NCI-H1694 (cell line): ENCODE measurements at places on chromosomes 6 and 20.

GRCh38 chr20:4041748-4042411, 26.5 kb upstream of the RNF24 start:
- no peak for DNase-seq

DNA sequence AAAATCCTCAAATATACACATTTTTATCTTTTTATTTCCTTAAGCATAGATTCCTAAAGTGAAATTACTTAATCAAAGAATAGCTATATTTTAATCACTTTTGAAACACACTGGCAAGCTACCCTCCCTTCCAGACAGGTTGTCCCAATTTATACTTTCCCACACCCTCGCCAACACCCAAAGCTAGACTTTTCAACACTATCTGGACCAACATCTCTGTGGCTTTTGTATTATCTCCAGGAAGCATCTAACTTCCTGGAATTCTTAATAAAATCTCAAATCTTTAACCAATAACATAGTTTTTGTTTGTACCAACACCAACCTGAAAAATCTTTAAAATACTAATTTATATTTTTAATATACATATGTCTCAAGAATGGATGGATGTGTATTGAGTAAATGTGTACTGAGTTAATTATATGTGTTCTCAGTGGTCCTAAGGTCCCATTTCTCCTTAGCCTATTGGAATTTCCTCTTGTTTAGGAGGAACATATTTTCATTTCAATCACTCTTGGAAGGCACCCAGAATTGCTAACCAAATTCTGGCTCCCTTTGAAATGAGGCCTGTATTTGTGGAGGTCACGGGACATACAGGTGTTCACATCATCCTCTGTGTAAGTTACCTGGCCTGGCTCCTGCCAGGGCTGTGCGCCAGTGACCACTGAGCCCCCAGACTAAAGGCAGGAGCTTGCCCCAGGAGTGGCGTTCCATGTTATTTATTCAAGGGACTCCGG, 17.4 kb upstream of the GFOD1 start:
- no peak for DNase-seq

DNA sequence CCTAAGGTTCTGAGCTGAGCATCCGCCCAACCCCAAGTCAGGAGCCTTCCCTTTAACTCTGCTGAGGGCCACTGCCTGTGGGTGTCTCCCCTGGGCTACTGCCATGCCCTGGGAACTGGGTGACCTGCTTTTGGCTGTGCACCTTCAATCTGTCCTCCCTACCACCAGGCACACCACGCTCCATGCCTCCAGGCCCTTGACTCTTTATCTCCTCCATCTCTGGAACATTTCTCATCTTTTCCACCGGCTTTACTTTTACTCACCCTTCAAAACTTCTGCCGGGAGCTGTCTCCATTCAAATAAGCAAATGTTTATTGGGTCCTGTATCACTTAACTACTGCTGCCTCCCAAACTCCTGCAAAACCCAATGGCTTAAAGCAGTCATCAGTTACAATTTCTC, 83.3 kb upstream of the NHSL1 start:
- DNase-seq: no peak

GRCh38 chr6:135097172-135097571, 42.5 kb upstream of the HBS1L start:
- DNase-seq: no peak

- peak; percentile 30 for DNase-seq
Observed at GRCh38 chr6:117555882-117556498, 46.3 kb downstream of the GOPC start.

DNA sequence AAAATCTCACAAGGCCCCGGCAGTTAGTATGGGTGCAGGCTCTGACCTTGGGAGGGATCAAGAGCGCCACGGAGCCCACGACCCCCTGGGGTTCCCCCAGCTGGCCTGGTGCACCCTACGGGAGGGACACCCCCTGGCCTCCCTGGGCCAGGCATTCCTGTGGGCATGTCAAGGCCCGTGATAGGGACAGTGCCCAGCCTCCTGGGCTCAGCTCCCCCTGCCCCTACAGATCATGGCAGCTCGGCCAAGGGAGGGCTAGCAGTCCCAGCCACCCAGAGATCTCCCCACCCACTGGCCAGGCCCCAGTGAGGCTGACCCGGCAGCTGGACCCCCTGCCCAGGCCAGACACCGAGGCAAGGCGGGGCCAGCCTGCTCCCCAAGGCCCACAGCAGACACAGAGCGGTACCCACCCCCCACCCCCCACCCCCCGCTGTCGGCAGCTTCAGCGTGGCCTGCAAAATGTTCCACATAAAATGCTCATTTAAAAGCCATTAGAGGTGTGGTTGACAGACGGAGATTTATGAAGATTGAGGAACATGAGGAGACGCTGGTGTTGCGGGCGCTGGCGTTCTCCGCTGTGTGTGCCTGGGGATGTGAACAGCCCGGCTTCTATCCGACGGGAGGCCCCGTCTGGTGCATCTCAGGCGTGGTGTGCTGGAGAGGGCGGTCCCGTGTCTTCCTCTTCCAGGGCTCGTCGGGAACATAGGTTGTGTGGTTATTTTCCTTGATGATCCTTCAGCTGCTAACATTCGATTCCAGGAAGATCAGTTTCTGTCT, 188.5 kb downstream of the TAF4 start:
- no peak for DNase-seq

GRCh38 chr6:40369891-40370290, 217.3 kb downstream of the LRFN2 start:
- DNase-seq: no peak

DNA sequence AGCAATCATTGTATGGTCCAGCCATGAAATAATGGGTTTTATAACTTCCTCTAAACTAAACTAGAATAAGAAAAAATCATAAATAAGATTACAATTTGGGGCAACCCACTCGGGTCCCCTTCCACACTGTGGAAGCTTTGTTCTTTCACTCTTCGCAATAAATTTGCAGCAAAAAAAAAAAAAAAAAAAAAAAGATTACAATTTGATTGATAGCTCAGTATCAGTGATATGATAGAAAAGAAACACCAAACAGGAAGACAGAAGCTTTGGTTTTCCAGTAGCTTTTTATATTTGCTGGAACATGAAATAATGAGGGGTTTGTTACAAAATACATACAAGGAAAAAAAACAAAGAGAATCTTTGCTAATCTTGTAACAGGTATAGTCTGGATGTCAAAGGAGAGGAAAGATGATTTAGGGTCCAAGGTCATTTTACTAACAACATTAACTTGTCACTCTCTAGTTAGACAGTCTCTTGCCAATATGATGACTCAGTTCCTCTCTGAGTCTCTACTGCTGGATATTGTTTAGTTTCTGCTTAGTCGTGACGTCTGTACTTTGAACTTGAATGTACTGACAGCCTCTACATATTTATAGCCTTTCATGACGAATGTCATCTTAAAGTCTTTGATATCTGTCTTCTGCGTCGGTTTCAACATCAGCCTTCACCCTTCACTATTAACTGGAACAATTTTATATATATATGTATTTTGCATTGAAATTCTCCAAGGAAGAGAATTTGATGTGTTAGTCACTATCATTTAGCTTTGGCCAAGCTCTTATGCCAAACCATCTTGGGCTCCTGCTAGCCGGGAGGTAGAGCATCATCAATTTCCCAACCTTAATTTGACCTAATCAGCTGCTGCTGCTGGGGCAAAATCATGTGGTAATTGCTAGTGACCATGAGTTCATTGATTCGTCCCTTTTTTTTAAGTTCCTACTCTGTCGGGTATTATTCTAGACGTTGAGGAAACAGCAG, 213.1 kb upstream of the STXBP5 start:
- no peak for DNase-seq

GRCh38 chr6:25175196-25175595, 104.0 kb upstream of the CARMIL1 start:
- DNase-seq: no peak

DNA sequence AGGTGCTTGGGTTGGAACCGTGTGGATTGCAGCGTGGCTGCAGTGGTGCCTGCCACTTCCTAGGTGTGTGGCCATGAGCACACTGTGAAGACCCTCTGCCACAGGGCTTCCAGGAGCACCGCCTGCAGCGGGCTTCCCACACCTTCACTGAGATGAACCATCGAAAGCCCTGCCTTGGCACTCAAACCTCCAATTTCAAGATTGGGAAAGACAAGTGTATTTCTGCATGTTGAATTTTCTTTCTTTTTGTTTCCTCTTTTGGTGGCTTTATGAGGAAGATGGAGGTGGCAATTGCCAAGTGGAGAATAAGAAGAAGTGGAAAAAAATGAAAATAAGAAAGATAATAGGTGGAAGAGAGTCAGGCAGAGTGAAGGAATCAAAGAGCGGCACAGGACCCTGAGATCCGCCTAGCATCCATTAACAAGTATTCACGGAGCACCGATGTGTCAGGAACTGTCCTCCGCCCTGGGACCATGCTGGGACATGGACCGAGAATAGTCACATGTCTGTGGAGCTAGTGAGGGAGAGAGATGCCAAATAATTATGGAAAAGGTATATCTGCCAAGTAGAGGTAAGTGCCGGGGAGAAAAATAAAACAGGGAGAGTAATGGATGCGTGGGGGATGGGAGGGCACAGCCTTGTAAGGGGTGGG, 159.9 kb downstream of the BCAS1 start:
- no peak for DNase-seq

- no peak for DNase-seq
Observed at GRCh38 chr6:21061892-21062291, 527.6 kb downstream of the CDKAL1 start.

DNA sequence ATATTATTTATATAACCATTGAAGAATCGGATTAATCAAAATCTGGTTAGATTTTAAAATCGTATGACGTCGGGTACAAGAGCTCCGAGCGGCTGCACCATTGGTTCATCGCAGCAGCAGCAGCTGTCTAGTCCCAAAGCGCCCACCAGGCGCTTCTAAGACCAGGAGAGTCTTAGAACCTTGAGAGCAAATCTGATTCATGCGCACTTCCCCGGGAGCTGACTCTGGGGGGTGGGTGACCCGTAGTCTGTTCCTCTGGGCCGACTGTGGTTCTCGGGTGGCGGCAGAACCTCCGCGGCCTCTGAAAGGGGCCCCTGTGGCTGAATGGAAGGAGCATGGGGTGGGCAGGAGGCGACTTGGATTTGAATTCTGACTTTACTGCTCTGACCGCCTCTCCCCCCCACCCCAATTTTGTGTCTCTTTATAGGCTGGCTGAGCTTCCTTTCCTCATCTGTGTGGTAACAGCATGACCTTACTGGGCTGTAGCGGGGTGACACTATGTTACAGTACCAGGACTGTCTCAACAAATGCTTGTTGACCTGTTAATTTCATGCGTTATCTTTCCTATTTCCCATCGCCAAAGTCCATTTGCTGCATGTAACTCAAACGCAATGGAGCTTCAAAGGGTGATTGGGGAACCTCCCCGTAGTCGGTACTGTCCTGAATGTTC, 119.7 kb downstream of the RTN4IP1 start:
- DNase-seq: no peak

GRCh38 chr6:26123947-26124780, 36.9 kb downstream of the HFE start:
- DNase-seq: peak; percentile 96

GRCh38 chr20:32841632-32842031, 17.1 kb upstream of the EFCAB8 start:
- DNase-seq: no peak

- no peak for DNase-seq
Observed at GRCh38 chr6:163354761-163355425, 59.6 kb upstream of the QKI start.

DNA sequence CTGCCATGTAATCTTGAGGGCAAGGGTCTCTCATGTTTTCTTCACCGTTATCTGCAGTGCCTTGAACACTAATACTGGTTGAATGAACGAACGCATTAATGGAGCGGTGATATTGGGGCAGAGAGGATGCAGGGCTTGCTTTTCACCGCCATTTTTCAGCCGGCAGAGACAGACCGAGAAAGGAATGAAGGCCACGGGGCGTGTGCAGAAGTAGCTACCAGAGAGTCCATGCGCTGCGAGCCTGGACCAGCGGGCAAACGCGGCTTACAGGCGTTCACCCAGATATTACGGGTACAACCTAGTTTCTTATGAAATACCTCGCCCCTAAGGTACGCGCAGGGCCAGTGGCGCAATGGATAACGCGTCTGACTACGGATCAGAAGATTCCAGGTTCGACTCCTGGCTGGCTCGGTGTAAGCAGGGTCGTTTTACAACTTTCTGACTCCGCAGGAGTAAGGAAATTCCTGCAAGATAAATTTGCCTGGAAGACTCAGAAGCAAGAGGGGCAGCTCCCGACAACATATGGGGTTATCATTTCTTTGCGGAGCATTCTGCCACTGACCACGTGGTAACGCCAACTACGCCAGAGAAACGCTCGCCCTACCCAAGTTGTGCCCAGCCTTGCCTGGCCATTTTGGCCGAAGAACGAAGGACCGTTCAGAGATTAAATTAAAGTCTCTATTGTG, 863 bp upstream of the HMGN4 start:
- peak; percentile 88 for DNase-seq

DNA sequence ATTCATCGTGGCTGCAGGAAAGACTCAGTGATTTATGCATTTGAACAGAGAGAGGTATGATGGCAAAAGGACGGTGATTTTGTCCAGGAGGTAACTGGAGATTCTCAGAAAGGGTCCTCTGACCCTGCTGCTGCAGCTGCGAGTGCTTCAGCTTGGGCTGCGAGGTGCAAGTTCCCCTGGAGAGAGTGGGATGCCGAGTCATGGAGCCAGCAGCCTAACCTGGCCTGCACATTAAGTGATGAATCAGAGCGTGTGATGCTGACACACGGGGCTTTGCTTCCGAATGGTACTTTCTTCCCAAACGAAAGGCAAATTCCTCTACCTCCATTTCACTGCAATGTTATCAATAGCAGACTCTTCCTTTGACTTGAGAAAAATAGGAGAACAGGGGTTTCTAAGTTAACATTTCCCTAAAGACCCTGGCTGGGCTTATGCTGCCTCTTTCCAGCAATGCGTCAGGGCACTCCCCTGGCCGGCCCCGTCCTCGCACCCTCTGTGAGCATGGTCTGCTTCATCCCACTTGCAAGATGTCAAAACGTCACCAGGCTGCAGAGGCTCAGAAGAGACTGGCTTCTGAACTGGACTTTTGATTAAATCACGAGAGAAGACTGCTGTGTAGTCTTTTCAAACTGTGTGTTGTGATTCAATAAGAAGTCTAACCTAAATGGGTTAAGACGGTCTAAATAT, 628.0 kb upstream of the AGPAT4 start:
- DNase-seq: no peak

DNA sequence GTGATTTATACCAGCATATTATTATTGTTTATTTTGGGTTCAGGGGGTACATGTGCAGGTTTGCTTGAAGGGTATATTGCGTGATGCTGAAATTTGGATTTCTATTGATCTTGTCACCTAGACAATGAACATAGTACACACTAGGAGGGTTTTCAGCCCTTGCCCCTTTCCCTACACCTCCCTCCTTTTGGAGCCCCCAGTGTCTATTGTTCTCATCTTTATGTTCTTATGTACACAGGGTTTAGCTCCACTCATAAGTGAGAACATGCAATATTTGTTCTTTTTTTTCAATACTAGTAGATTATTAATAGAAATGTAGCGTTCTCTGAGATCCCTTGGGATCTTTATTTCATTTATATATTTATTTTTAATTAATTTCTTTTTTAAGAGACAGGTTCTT, 79.2 kb upstream of the MRAP2 start:
- DNase-seq: no peak

DNA sequence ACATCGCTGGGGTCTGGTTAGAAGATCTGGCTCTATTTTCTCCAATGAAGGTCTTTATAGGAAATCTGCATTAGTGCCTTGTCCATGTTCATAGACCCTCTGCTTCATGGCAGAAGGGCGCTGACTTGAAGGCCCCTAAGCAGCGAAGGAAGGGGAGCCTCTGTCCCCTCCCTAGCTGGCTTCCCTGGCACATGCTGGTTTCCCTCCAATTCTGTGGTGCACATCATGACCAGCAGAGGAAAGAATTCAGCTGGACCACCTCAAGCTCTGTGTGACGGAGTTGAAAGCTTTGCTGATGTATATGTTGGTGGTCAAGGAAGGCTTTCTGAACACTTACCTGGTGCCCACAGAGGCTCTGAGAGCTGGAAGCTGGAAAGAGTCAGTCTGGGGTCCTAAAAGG, 129.7 kb upstream of the MYLIP start:
- no peak for DNase-seq
